ENCODE measurements at places on chromosomes 2 and 18.

DNA sequence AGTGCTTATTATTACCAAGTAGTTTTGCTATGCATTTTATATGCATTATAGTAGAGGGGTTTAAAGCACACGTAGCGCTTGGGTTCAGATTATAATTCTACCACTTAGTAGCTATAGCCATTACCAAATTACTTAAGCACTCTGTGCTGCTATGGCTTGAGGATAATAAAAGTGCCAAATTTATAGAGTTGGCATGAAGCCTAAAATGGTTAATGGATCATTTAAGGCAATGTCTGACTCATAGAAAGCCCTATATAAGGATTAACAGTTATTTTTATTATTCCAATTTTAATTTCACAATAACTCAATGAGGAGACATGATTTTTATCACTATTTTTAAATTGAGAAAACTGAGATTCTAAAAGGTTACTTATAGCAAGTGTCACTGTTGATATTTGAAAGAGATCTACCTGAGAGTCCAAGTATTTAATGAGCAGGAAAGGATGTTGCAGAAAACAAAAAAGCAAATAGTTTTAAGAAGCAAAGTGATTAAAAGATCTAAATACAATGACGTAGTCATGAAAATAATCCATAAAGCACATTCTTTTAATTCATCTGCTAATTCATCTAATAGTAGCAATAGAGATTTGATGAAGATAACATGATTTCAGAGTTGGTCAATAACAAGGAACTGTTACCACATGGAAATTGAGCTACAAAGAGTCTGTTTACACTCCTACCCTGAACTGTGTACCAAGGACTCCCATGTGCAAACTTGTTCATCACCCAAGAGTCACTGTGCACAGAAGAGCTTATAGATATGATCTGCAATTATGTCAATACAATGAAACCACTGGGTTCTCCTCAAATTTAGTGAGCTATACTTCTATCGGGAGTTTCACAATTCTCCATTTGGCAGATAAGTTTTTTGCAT, 78.8 kb upstream of the DTNA start:
- no peak for DNase-seq

- DNase-seq, result no peak
Observed at GRCh38 chr2:163646687-163647086, 89.1 kb downstream of the FIGN start.

DNA sequence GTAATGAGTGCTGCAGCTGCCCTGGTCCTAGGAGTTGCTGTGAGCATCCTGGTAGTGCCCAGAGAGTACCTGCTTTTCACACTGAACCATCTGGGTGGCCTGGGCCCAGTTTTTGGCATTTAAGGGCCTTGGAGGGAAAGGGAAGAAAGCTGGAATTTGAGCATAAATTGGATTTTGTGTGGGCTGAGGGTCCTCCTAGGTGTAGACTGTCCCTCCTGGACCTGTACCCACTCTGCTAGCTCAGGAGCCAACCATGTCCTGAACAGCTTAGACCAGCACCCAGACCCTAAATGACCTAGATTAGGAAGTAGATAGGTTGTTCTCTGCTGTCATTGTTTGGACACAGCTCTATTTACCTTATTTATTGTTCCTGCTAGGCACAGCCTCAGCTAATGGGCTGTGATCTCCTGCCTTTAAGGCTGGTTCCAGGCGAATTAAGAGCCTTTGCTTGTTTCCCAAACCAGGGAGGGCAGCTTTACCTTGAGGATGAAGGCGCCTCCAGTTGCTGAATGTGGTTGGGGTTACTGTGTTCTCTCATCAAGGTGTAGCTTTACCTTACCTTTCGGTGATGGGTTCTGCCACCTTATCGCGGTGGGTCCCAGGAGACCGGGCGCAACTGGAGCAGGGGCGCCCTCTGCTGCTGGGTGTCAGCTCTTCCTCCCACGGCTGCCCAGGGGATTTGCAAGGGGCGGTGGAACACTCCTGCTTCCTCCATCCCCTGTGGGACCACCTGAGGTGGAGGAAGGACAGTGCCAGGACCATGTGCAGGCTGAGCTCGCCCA, 34.4 kb downstream of the ITGA6 start:
- DNase-seq, result peak; percentile 57

DNA sequence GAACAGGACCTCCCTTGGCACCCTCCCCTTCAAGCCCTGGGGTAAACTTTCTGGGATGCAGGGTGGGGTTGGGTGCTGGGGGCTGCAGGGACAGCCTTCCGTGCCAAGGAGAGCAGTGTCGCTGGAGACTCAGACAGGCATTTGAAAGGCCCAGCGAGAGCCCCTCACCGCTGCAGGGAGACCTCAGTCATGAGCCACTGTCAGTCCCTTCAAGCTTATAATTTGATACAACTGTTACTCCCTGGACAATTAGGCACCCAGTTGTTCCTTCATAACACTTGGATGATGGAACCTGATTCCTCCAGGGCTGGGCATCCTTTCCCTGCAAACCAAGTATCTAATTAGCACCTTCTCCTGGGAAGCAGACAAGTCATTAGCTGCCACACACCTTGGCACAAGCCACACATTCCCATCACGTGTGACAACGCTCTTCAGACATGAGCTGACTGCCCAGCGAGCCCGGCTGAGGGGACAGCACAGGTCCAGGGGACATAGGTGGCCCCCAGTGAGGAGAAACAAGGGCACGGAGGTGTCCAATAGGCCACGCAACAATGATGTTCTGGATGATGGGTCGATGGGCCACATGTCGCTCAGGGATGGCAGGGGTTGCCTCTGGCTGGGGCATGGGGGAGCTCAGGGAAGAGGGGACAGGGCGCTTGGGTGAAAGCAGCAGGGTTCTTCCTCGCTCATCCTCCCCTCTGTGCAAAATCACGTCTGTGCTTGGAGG, 59.6 kb downstream of the KCNF1 start:
- DNase-seq, result no peak

DNA sequence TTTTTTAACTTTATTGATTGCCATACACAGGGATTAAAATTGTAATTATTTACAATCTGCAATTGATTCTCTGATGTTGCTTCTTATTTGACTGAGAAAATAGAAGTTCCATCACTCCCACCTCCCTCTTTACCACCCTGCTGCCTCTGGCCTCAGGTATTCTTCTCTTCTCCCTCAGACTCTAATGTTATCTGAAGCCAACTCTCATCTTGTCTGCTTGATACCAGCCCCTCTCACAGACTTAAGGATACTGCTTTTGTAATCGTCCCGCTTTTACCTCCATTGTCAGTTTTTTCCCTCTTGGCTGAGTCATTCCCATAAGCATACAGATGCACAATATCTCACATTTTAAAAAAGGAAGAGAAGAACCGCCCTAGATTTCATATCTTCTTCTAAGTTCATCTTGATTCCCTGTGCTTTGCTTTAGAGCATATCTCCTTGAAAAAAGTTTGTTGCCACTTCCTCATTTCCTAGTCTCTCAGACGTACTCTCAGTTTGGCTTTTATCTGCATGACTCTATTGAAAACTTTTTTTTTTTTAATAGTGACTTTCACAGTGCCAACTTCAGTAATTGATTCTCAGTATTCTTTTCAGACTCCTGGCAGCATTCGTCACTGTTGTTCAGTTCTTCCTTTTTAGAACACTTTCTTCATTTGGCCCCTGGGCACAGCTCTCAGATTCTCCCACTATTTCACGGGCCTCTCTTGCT, 31.1 kb downstream of the SPAG16 start:
- DNase-seq, result no peak

GRCh38 chr2:178530625-178531142, 50.4 kb downstream of the PLEKHA3 start:
- no peak for DNase-seq

DNA sequence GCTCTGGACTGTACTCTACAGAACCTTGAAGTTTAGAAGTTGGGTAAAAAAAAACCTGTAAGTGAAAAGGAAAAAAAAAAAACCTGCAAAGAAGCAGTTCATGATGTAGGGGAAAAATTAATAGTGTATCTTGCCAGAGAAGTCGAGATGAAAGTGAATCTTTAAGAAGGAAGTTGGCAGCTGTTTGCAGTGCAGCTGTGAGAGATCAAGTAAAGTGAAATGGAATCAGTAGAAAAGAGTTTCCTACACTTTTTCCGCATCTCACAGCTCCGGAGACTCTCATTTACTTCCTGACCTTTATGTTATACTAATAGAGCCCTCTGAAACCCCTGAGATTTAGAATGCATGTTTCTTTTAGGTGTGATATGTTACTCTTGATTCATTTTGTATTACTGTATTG, 19.2 kb downstream of the RNMT start:
- DNase-seq, result no peak

- DNase-seq, result no peak
Observed at GRCh38 chr2:118987886-118988285, 45.9 kb downstream of the MARCO start.

GRCh38 chr2:158665536-158666302, 129.4 kb upstream of the DAPL1 start:
- DNase-seq, result no peak

DNA sequence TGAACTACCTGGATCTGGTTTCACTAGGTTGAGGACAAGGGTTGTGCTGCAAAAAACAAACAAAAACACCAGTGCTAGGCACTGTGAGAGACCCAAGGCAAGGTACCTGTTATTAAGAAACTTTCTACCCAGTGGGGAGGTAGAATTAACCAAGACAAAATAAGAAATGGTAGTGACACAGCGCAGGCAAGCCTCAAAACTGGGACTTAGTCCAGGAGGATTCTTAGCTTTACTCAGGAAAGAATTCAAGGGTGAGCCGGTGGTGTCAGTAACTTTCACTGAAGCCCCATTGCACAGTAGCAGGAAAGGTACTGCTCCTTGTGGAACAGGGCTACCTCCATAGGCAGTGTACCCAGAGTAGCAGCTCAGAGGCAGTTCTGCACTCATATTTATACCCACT, 131.6 kb downstream of the SCG2 start:
- DNase-seq, result no peak

DNA sequence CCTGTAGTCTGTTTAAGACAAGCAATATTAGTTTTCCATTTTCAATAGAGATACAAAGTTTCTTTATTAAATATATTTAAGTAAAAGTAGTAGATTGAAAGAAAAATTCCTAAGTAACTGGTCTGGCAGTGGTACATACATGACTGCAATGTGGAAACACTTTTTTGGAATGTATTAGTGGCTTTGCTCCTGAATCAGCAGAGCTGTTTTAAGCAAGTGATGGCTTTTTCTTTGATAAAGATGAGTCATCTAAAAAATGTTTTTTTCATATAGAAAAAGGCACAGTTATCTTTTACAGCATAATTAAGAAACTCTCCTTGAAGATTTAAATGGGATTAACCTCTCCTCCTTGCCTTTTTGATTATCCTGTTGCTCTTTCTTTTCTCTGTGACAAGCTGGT, 34.9 kb downstream of the KDM3A start:
- no peak for DNase-seq

DNA sequence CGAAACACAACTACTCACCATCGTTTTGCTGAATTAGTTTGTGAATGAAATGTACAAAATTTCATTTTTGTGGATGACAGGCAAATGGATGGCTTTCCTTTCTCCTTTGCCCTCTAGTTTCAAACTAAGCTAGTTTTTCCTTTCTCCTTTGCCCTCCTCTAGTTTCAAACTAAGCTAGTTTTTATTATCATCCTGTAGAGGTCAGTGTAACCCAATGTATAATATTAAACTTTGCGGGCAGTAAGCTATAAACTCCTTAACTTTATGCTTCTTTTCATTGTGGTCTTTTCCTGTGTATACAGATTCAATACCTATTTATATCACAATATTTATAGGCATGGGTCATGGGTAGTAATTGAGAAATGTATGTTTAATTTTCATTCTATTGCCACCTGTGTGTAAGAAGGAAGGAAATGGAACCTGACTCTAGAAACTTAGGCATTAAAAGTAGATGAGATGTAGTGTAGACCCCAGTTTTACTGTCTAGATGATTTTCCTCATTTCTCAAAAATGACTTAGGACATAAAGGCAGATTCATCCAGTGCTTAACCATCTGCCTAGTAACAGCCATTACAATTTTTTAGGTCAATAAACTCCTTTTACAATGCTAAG, 58.1 kb downstream of the MAP3K19 start:
- DNase-seq, result peak; percentile 47

GRCh38 chr2:7841751-7842150, 840.1 kb upstream of the ID2 start:
- no peak for DNase-seq

DNA sequence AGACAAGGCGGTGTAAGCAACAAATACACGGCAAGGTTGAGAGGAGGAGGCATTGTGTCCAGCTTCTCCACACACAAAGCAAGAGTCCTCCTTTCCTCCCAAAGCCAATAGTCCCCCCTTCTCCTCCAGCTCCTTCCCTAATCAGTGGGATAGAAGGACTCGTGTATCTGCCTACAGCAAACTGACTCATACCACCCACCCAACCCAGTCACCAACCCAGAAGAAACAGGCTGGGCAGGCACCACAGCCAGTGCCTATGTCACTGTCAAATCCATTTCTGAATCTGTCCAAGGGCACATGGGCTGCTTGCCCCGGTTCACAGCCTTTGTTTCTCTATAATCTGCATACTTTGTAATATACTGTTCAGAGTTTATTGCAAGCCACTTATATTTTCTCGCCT, 19.2 kb upstream of the NMS start:
- DNase-seq, result no peak

DNA sequence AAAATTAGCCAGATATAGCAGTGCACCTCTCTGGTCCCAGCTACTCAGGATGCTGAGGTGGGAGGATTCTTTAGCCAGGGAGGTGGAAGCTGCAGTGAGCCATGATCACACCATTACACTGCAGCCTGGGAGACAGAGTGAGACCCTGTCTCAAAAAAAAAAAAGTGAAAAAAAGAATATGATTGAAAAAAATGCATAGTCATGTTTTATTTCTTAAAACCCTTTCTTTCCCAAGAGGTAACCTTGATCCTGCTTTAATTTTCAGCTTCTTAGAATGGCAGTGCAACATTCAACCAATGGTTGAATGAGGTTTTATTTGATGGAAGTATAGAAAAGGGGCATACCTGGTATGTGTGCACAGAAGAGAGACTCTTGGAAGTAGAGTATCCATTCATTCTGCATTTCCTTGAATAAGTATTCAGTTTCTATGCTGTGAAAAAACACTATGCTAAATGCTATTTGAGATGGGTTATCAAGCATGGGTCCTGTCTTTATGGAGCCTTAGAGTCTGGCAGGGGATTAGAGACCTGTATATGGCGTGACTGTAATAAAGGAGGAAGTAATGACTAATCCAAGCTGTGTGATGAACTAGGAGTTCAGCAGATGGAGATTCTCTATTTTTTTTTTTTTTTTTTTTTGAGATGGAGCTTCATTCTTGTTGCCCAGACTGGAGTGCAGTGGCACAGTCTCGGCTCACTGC, 146.3 kb downstream of the WDSUB1 start:
- no peak for DNase-seq

GRCh38 chr2:158772306-158773078, 22.6 kb upstream of the DAPL1 start:
- no peak for DNase-seq

DNA sequence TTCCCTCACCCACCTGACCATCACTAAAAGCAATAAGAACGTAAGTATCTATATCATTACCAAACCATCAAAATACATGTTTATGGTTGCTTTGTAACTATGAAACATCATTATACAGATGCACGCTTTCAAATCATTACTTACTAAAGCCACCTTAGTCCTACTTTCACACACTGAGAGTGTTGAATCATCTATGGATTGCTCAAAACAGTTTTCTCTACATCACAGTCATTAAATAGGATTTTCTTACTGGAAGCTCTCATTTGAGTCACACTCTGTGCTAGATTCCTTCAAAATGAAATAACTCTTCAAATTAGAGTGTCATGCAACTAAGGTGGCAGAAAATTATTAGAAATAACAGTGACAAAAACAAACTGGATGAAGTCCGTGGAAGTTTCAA, 878.4 kb downstream of the CPS1 start:
- DNase-seq, result no peak

Measured in NCI-H460 (cell line).